ENCODE measurements at places on chromosomes 13 and 19.
A peak's percentile ranks its signal among the peaks of the same experiment; 100 is the strongest.

DNA sequence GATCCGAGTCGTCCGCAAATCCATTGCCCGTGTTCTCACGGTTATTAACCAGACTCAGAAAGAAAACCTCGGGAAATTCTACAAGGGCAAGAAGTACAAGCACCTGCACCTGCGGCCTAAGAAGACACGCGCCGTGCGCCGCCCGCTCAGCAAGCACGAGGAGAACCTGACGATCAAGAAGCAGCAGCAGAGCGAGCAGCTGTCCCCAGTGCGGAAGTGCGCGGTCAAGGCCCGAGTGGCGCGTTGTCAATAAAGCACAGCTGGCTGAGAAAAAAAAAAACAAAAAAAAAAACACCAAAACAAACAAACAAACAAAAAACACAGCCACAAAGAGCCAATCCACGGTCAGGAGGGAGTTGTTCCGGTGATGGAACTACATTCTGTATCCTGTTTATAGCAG is 4.7 kb upstream of the GNA15 start:
- DNase-seq: no peak

- no peak for DNase-seq
Measured at GRCh38 chr19:28247243-28247642, 965.7 kb downstream of the UQCRFS1 start.

DNA sequence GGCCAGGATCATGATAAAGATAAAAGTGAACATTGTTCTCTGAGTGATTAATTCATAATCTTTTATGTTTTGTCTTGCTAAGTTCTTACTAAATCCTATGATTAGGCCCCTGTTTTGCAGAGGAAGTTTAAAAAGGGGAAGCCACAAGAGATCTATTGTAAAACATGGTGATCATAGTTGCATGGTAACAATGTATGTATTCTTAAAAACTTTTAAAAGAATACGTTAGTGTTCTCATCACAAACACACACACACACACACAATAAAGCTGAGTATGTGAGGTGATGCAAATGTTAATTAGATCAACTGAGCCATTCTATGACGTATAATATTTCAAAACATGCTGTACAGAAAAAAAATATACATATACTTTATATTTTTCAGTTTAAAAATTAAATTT is 51.2 kb downstream of the MBD3L2B start:
- DNase-seq: no peak

- DNase-seq: no peak
Measured at GRCh38 chr13:64704121-64704649, 2526.0 kb downstream of the PCDH9 start.

- no peak for DNase-seq
Measured at GRCh38 chr19:30374865-30375552, 2.8 kb downstream of the ZNF536 start.

GRCh38 chr19:35030257-35031071 is at the start of gene SCN1B:
SCN1B (plus strand) TSS chr19:35030470; CDS start chr19:35030821, 351 bp downstream.
- DNase-seq: peak; percentile 70

GRCh38 chr13:91219201-91219600 is 128.3 kb upstream of the MIR17HG start:
- DNase-seq: no peak

GRCh38 chr19:28956961-28957360 is 256.0 kb downstream of the UQCRFS1 start:
- DNase-seq: no peak

GRCh38 chr19:3968556-3969434 is 2.1 kb downstream of the DAPK3 start:
- DNase-seq: peak; percentile 97

GRCh38 chr19:3455960-3456601 is 24.2 kb downstream of the SMIM24 start:
- DNase-seq: no peak

GRCh38 chr19:33071887-33072286 is 7.2 kb upstream of the RHPN2 start:
- no peak for DNase-seq

DNA sequence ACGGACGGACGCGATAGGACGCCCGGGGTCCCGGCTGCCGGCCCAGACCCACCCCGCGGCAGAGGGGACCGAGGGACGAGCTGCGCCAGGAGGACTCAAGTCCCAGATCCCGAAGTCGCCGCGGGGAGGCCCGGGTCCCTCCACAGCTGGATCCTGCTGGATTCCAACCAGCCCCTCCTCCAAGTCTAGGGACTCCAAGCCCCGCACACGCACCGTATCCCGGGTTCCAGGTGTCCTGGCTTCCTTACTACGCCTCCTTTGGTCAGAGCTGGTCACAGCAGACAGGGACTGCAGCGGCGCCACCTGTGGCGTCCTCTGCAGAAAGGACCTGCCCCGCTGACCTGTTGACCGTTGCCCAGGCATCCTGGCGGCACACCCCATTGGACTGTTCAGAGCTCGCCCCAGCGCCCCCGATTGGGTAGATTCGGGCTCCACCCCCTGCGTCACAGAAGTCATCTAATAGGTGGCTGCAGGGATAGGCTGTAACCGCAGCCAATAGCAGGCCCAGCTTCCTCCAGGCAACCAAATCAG is 29.0 kb upstream of the ZNF709 start:
- DNase-seq: peak; percentile 18

- no peak for DNase-seq
Measured at GRCh38 chr19:3179739-3180293, 1.2 kb downstream of the S1PR4 start.

- no peak for DNase-seq
Measured at GRCh38 chr13:103255587-103256301, 189.5 kb upstream of the SLC10A2 start.

- no peak for DNase-seq
Measured at GRCh38 chr13:39496506-39496905, 106.5 kb downstream of the LHFPL6 start.

DNA sequence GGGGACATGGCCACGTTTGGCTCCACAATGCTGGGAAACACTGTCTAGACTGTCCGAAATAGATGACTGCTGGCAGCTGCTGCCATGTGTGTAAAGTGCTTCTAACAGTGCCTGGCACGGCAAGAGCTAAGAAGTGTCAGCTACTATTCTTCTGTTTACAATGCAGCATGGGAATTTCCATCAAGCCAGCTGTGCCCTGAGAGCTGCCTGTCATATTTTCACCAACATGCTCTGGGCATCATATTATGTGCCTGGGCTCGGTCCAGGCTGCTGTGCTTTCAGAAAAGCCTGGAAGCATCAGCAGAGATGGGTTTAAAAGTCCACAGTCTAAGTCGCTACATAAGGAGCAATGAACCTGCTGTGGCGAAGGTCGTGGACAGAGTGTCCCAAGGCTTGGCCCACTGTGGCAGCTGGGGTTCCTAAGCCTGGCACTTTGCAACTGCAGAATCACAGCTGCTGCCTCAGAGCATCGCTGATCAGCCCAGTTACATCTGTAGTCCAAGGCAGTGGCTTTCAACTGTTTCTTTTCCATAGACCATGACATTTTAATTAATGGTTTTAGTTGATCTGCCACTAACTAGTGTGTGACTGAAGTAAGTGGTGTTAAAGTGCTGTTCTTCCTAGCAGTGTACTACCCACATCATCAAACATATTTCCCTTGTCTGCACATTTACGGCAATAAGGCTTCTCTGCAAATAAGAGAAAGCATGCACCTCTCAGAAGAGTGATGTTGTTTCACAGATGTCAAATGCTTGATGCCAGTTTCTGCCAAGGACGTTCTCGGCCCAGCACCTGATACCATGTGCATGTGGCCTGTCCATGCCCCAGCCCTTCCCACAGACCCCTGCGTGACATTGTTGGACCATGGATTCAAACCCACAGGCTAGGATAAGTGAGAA is 95.7 kb upstream of the C1QTNF9B start:
- no peak for DNase-seq

DNA sequence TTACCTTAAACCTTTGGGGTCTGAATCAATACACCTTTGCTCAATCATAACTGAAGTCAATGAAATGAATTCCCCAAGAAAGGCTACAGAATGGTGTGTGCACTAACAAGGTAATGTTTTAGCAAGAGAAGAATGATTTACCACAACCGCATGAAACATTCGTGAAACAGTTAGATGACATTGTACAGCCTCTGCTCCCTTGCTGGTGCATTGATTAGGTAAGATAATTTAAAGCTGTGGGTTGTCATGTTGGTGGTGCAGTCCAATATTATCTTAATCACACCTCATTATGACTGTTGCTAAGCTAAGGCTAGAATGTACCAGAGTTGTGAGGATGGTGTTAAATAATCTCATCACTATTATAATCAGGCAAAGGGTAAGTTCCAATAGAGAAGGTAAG is 1673.2 kb upstream of the PRR20A start:
- DNase-seq: no peak

DNA sequence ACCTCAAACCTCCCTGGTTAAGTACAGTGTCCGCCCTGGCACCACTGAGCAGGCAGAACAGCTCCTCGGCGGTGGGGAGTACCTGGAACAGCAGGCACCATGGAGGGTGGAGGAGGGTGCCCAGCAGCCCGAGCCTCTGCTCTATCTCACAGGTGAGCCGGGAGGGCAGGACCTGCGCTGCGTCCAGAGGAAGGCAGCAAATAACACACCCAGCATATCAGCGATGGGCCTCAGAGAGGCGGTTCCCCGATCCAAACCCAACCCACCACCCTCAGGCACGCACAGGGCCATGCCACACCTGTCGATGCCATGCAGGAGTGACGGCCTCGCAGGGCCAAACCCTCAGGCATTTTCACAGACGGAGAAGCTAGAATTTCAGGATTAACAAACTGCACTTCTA is 11.8 kb downstream of the PEPD start:
- DNase-seq: no peak

GRCh38 chr19:31347354-31347753 is 1.9 kb downstream of the TSHZ3 start:
- DNase-seq: no peak

- no peak for DNase-seq
Measured at GRCh38 chr19:44640518-44640917, 3.2 kb upstream of the PVR start.

GRCh38 chr13:51327961-51328360 is 11.5 kb upstream of the SERPINE3 start:
- no peak for DNase-seq

DNA sequence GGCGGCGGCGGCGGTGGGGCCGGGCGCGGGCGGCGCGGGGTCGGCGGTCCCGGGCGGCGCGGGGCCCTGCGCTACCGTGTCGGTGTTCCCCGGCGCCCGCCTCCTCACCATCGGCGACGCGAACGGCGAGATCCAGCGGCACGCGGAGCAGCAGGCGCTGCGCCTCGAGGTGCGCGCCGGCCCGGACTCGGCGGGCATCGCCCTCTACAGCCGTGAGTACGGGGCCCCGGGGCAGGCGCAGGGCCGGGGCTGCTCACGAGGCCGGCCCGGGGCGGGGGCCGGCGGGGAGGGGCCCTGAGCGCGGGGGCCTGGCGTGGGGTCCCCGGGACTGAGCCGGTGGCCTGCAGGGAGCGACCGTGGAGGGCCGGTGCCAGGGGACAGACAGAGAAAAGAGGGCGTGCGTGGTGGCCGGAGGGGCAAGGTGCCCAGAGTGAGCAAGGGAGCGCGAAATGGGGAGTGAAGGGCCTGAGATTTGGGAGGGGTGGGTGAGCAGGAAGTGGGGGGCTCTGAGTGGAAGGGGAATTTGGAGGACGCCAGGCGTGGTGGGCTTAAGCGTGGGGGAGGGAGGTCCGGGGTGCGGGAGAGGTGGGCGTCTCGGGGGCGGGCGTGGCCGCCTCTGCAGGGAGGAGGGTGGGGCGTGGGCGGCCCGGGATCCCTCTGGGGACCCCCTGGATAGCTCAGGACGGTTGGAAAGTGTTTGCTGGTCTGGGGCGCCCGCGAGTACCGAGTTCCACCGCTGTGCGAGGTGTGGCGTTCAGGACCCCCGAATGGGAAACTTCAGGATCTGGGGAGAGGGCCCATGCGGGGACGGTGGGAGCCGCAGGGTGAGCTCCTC is 575 bp downstream of the CARM1 start:
- peak; percentile 62 for DNase-seq

GRCh38 chr13:40984668-40985366 is 34.3 kb downstream of the ELF1 start:
- no peak for DNase-seq

DNA sequence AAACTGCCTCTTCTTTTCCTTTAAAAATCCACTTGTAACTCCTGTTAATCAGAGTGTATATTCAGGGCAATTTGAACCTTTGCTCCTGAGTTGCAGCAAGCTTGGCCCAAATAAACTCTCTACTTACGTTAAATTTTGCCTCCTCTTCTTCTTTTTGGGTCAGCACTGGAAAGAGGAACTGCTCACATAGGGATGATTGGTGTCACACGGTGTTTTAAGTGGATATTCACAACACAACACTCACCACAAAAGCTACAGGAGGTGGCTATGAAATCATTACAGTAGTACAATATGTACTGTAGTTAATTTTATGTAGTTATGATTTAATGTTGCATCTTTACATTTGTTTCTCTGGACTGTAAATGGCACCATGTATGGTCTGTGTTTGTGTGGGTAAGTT is 96.8 kb upstream of the DOCK9 start:
- no peak for DNase-seq

DNA sequence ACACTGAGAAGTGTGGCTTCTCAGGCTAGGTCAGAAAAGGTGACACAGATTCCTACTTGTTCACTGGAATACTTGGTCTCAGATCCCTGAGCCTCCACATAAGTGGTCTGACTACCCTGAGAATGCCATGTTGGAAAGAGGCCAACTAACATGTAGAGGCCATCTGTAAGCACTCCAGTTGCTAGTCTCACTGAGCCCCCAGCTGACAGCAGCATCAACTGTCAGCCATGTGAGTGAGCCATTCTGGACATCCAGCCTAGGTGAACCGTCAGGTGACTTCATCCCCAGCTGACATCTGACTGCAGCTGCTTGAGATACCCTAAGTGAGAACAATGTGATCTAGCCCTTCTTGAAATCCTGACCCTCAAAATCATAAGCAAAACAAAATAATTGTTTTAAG is 18.1 kb upstream of the ARL11 start:
- DNase-seq: no peak

GRCh38 chr13:20053016-20053415 is 94.5 kb downstream of the ZMYM2 start:
- DNase-seq: no peak

GRCh38 chr13:37375071-37375470 is 223.5 kb downstream of the POSTN start:
- DNase-seq: no peak

- no peak for DNase-seq
Measured at GRCh38 chr13:113777311-113778260, 18.6 kb downstream of the TMEM255B start.

- no peak for DNase-seq
Measured at GRCh38 chr19:13260883-13261653, 110.9 kb downstream of the IER2 start.

GRCh38 chr13:78659732-78660494 is 958 bp upstream of the OBI1 start:
- DNase-seq: no peak

Measured in uterus (tissue), 4 donors.